Muscle of leg (tissue), 16 donors: ENCODE measurements at places on chromosomes 1 and 21. TPM values are rescaled to one million over a fixed set of nuclear protein-coding genes. Genes with fewer than 3 reads are reported as not detected.

GRCh38 chr1:87149241-87150041, 179.2 kb upstream of the LMO4 start:
- H3K4me1 ChIP-seq: peaks cover 31% of the 10 kb centered on the region
- H3K36me3 ChIP-seq: no peaks in the 10 kb centered on the region
- no peak overlapping the region for H3K27ac ChIP-seq
- no peaks in the 10 kb centered on the region for H3K27me3 ChIP-seq
- peak; percentile 65 for DNase-seq

DNA sequence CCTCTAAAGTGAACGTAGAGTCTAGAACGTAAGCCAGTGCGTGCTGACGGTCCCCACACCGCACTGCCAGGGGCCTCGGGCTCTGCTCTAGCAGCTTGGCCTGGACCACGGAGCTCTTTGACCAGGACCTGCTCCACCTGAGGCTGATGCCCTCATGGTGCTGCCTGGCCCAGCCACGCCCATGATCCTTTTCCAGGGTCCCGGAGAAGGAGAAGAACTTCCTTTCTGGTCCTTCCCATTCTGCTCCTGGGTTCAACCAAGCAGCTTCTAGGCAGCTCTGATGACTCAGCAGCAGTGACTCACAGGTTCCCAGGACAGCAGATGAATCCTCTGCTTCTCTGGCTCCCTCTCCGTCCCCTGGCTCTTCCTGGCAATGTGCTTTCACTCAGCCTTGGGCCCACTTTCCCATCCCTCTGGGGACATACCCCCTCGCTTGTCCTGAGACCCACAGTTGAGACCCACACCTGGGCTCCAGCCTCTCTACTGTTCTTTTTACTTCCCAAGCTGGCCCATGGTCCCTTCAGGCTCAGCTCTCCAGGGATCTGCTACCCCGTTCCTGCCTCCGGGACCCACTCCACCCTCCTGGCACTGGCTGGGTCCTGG, 246.3 kb upstream of the RAB4A start:
- H3K4me1 ChIP-seq: peaks cover 47% of the 10 kb centered on the region
- DNase-seq: peak; percentile 59
- H3K27ac ChIP-seq: no peak overlapping the region
- H3K4me3 ChIP-seq: no peak overlapping the region

GRCh38 chr1:5781079-5781478, 211.1 kb downstream of the NPHP4 start:
- no peaks in the 10 kb centered on the region for H3K36me3 ChIP-seq
- H3K4me1 ChIP-seq: no peaks in the 10 kb centered on the region
- no peaks in the 10 kb centered on the region for H3K27me3 ChIP-seq
- DNase-seq: no peak
- no peak overlapping the region for H3K4me3 ChIP-seq

GRCh38 chr1:7287013-7287412, 484.1 kb upstream of the VAMP3 start:
- DNase-seq: no peak
- no peaks in the 10 kb centered on the region for H3K36me3 ChIP-seq
- H3K27ac ChIP-seq: no peak overlapping the region
- H3K4me3 ChIP-seq: no peak overlapping the region

IL20 gene
- total RNA-seq: not detected

DNA sequence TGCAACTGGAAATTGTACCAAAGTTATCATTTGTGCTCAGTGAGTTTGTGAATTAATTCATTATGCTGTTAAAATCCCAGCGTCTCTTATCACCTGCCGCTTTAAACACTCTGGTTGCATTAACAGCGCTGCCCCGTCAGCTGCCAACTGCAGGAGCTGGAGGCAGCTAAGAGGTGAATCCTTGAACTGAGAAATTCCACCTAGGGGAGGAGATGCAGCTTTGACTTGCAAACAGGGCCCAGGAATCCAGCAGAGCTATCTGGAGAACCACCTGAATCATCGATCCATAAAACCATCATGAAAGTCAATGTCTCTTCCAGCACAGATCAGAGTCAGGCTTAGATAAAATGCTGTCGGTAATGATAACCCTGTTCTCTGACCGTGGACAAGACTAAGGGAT, 140.7 kb upstream of the PTBP2 start:
- no peaks in the 10 kb centered on the region for H3K36me3 ChIP-seq
- H3K27me3 ChIP-seq: no peaks in the 10 kb centered on the region
- H3K4me1 ChIP-seq: no peaks in the 10 kb centered on the region
- no peak overlapping the region for H3K4me3 ChIP-seq

- H3K4me3 ChIP-seq: no peak overlapping the region
- peaks cover 5% of the 10 kb centered on the region for H3K4me1 ChIP-seq
- DNase-seq: no peak
- no peaks in the 10 kb centered on the region for H3K36me3 ChIP-seq
- H3K27me3 ChIP-seq: no peaks in the 10 kb centered on the region
Observed at GRCh38 chr1:116493484-116494352, 77.1 kb downstream of the CD58 start.

NUDT17 gene
- 15.9 TPM for total RNA-seq

DNA sequence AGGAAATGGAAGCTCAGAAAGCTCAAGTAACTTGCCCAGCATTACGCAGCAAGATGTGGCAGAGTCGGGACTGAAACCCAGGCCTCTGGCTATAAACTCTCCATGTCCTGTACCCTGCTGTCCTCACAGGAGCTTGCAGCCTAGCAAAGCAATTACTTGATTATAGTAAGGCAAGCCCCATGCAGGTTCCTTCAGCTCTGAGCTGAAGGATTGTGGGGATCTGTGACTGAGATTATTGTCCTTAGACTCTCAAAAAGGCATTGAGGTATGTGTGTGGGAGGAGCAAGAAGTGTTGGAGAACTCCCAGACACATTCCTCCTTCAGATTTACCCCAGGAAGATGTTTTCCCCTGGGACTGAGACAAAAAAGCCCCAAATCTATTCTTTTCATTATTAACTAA, 124.0 kb upstream of the SPATA6 start:
- no peaks in the 10 kb centered on the region for H3K27me3 ChIP-seq
- no peak overlapping the region for H3K4me3 ChIP-seq
- DNase-seq: peak; percentile 4

GRCh38 chr1:94755675-94756074, 64.5 kb upstream of the SLC44A3 start:
- H3K4me1 ChIP-seq: peaks cover 10% of the 10 kb centered on the region
- no peak overlapping the region for H3K4me3 ChIP-seq
- H3K36me3 ChIP-seq: no peaks in the 10 kb centered on the region
- no peak overlapping the region for H3K27ac ChIP-seq

- H3K4me1 ChIP-seq: peaks cover 16% of the 10 kb centered on the region
- no peaks in the 10 kb centered on the region for H3K27me3 ChIP-seq
- H3K36me3 ChIP-seq: no peaks in the 10 kb centered on the region
- H3K27ac ChIP-seq: no peak overlapping the region
Observed at GRCh38 chr1:212565571-212566305, 42.8 kb upstream of the ATF3 start.

GRCh38 chr1:91014475-91014874, 7.4 kb downstream of the ZNF644 start:
- H3K4me3 ChIP-seq: no peak overlapping the region
- H3K36me3 ChIP-seq: peaks cover 3% of the 10 kb centered on the region
- no peak for DNase-seq
- H3K27me3 ChIP-seq: no peaks in the 10 kb centered on the region
- peaks cover under 1% of the 10 kb centered on the region for H3K4me1 ChIP-seq

PLA2G2F gene
- not detected for total RNA-seq

- H3K27ac ChIP-seq: peak overlapping the region; percentile 75
- peak overlapping the region; percentile 81 for H3K4me3 ChIP-seq
Observed at GRCh38 chr1:48775831-48776392, 779 bp downstream of the BEND5 start.

DNA sequence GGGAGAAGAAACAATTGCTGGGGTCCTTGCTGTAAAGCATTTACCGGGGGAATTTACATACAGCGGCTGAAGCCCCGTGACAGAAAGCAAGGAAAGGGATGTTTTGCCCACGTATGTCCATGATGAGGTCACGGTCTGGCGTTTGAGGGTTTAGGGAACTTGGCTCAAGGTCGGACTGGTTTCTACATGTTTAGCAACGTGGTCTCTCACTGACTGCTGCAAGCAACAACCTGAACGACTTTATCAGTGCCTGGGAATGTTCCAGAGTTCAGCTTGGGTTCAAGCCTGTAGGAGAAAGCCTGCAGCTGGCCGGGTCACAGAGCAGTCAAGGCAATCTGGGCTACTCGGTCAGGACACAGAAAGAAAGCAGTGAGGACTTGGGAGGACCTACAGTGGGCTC, 323.3 kb downstream of the AJAP1 start:
- H3K4me3 ChIP-seq: no peak overlapping the region
- no peaks in the 10 kb centered on the region for H3K36me3 ChIP-seq
- H3K27ac ChIP-seq: no peak overlapping the region
- no peaks in the 10 kb centered on the region for H3K4me1 ChIP-seq
- no peak for DNase-seq

ANGPTL3 gene
- 0.04 TPM for total RNA-seq

DNA sequence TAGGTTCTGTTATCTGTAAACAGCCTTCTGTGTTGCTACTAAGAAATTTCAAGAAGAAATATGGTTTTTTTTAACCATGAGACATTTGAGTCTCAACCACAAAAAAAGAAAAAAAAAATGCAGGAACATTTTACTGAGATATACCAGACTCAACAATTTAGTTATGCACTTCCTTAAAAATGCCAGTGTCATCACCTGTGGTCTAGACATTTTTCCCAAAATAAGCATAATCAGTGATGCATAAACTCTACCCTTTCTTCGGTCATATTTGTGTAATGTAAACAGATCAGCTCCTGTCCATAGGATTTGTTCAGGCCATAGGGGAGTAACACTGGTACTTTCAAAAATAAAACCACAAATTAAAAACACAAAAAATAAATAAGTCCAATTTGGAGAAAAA, 122.6 kb upstream of the TNFSF4 start:
- H3K4me3 ChIP-seq: no peak overlapping the region
- peaks cover 2% of the 10 kb centered on the region for H3K4me1 ChIP-seq
- peak; percentile 40 for DNase-seq

HTR6 gene
- total RNA-seq: not detected

DNA sequence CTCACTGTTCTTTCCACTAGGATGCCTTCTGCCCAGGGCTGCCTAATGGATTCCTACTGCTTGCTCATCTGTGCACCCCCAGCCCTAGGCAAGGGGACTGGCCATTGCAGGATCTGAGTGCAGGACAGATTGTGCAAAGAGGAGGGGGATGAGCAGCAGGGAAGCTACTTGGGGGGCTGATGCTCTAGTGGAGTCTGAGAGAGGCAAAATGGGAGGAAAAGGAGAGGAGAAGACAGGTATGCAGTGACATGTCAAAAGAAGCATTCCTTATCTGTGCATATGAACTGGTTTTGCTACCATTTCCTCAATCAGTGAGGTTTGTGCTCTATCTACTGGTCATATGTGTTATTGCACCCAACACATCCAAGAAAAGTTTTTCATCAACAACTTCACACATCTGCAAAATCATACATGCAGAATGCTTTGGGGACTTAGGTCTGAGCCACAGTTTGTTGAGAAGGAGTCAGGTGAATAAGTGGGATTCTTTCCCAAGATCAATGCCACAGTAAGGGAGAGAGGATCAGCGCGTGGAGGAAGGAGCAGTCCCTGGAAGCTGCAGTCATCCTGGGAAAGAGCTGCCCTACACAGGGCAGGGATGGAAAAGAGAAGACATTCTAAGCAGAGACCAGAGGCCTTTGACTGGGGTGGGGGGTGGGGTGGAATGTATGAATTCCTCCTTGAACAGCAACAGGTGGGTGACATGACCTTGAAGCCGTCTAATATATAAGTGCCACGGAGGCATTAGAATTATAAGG, 14.4 kb downstream of the SLC5A9 start:
- no peak overlapping the region for H3K27ac ChIP-seq
- H3K27me3 ChIP-seq: no peaks in the 10 kb centered on the region
- H3K4me1 ChIP-seq: no peaks in the 10 kb centered on the region
- no peak overlapping the region for H3K4me3 ChIP-seq

GUCA2A gene
- not detected for total RNA-seq

DNA sequence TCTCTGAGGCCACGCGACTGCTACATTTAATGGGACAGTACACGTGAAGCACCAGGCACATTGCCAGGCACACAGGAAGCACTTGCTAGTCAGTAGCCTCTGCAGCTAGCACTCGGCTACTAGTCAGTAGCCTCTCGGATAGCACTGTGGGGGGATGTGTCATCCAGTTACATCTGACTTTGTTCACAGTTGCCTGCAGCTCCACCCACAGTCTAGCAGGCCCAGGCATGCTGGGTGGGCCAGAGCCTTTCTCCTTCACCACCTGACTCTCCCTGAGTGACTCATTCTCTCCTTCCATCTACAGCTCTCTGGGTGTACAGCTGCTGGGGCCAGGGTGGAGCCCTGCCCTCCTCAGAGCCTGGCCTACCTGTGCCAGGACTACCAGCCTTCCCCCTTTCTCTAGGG, 51.5 kb downstream of the PTPRF start:
- H3K27ac ChIP-seq: peak overlapping the region; percentile 42
- DNase-seq: peak; percentile 64
- no peaks in the 10 kb centered on the region for H3K27me3 ChIP-seq
- H3K4me1 ChIP-seq: peaks cover 38% of the 10 kb centered on the region
- H3K4me3 ChIP-seq: no peak overlapping the region

DNA sequence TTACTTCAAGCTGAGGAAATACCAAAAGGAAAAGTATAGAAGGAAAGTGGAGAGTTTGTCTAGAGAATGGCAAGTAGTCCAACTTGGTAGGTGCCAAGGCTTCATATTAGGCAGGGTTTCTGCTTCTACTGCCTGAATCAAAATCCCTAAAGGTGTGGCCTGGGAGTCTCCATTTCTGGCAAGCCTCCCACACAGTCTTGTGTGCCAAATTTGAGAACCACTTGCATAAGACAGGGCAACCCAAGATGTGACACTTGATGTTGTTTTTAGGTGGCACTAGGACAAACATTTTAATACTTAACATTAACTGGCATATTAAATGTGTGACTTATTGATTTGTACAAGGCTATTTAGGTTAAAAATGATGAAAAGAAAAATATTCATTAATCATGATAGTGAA, 60.1 kb downstream of the ATG4C start:
- H3K4me3 ChIP-seq: no peak overlapping the region
- peaks cover 5% of the 10 kb centered on the region for H3K36me3 ChIP-seq
- no peak overlapping the region for H3K27ac ChIP-seq
- H3K27me3 ChIP-seq: no peaks in the 10 kb centered on the region
- H3K4me1 ChIP-seq: no peaks in the 10 kb centered on the region
- peak; percentile 4 for DNase-seq

GRCh38 chr1:160122978-160123495, 7.5 kb downstream of the ATP1A2 start:
- peaks cover 24% of the 10 kb centered on the region for H3K4me1 ChIP-seq
- H3K27ac ChIP-seq: no peak overlapping the region
- peaks cover 49% of the 10 kb centered on the region for H3K36me3 ChIP-seq
- H3K4me3 ChIP-seq: no peak overlapping the region
- DNase-seq: no peak
- H3K27me3 ChIP-seq: no peaks in the 10 kb centered on the region

SELP gene
- 1.2 TPM for total RNA-seq
